ENCODE measurements at places on chromosomes 6 and 20.

DNA sequence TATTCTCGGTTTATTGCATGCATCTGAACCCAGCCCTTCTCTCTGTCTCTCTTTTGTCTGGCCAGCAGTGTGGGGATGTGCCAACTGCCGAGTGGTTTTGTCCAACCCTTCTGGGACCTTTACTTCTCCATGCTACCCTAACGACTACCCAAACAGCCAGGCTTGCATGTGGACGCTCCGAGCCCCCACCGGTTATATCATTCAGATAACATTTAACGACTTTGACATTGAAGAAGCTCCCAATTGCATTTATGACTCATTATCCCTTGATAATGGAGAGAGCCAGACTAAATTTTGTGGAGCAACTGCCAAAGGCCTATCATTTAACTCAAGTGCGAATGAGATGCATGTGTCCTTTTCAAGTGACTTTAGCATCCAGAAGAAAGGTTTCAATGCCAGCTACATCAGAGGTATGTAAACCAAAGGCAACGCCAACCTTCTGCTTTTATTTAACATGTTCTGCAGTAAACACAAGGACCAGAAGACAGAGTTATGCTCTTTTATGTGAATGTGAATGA, 65.8 kb downstream of the ADGRG6 start:
- no peak for DNase-seq

DNA sequence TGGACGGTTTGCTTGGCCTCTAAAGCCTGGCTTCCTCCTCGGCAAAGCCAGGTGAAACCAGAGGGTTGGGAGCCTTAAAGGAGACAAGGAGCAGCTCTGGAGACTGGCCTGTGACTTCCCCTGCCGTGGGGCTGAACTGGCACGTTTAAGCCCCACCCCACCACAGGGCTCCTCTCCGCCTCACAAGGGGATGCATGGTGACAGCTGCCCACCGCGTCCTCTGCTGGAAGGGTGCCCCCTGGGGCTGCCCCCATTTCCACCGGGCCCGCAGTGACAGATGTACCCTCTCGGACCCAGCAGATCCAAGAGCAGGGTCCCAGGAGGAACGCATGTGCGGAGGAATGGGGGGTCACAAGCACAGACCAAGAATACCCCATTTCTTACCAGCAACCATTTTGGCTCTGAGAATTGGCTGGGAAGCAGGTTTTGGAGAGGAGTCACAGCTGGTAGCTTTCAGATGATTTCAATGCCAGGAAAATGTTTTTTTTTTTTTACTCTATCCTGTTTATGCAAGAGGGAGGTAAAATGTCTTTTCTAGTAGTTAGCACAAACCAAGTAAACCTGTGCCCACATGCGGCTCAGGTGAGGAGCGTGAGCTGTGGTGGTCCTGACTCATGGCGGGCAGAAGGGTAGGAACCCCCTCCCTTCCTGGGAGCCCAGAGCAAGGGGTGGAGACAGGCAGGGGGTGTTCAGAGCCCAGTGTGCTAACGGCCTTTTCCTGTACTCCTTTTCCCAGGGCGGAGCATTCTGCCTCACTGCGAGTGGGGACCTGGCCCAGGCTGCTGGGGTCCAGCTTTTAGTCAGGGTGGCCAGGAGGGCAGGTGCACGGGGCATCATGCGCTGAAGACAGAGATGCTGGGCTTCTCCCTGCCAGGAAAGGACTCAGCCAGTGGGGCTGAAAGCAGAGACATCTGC, 33.0 kb downstream of the FRMD1 start:
- DNase-seq = no peak

- peak; percentile 24 for DNase-seq
Observed at GRCh38 chr6:111922454-111923297, 49.4 kb upstream of the FYN start.

DNA sequence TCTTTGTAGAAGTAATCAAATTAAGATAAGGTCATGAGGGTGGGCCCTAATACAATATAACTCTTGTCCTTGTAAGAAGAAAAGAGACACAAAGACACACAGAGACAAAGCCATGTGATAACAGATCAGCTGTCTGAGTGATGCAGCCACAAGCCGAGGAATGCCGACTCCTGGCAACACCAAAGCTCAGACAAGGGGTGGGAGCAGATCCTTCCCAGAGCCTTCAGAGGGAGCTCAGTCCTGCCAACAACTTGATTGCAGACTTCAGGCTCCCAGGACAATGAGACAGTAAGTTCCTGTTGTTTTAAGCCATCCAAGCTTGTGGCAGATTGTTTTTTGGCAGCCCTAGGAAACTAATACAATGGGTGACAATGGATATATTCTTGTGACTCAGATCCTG, 325.0 kb upstream of the AGPAT4 start:
- no peak for DNase-seq

GRCh38 chr6:93418033-93418407, 1.3 kb downstream of the EPHA7 start:
- peak; percentile 70 for DNase-seq

- no peak for DNase-seq
Observed at GRCh38 chr6:6694825-6695624, 106.5 kb downstream of the LY86 start.
